NCI-H460 (cell line): ENCODE measurements at places on chromosomes 7 and 10.

- DNase-seq, result no peak
Measured at GRCh38 chr7:97506728-97507127, 225.2 kb upstream of the TAC1 start.

GRCh38 chr10:36789974-36790373, 335.4 kb upstream of the ANKRD30A start:
- DNase-seq, result no peak

- no peak for DNase-seq
Measured at GRCh38 chr10:48814933-48815332, 124.7 kb downstream of the LRRC18 start.

GRCh38 chr10:85012305-85012704, 683.9 kb downstream of the CCSER2 start:
- no peak for DNase-seq

DNA sequence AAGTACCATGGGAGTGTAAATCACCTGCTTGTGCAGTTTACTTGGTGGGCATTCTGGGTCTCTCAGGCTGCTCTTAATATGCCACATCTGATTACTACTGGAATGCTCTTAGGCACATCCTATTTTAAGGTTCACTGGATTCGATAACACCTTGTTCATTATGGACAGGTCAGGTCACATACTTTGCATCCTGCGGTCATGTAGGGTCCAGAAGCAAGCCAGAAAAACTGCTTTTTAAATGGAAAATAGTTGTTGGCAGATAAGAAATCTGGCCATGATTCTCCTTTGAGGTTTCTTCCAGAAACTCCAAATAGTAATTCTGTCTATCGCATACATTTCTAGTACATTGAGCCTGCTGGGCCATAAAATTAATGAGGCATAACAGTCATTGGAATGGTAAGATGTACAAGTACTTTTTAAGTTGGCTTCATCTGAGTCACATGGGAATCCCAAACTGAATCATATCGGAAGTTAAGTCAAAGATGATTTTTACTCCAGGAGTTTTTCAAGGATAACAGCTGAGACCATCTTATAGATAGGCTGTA, 371.9 kb downstream of the LRRTM3 start:
- DNase-seq, result no peak

DNA sequence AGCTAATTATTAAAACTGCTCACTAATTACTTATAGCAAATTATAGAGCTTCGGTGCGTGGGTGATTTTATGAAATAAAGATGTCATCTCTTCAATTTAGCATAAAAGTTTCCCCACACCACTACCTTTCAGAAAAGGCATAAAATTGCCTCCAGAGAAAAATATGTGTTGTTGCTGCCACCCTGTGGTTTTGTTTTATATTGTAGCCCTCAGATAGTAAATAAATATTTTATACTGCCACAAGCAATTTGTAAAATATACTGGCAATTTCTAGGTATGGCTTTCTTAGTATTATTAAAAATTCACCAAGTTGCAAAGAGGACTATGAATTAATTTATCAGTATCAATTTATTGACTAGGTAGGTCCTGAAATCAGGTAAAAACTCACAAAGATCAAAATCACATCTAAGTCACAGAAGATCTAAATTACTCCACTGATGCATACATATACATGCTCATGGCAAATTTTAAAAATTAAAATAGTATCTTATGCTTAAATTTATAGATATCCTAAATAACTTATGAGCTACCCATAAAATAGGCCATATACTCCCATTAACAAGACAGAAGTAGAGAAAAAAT, 26.5 kb downstream of the ASNS start:
- peak; percentile 35 for DNase-seq

DNA sequence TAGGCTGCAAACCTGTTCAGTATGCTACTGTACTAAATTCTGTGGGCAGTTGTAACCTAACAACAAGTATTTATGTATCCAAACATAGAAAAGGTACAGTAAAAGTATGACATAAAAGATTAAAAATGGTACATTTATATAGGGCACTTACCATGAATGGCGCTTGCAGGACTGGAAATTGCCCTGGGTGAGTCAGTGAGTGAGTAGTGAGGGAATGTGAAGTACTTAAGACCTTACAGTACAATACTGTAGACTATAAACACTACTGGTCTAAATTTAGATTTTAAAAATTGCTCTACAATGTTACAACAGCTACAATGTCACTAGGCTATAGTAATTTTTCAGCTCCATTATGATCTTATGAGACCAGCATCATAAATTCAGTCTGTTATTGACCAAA, 146.0 kb upstream of the GNAI1 start:
- DNase-seq, result no peak

DNA sequence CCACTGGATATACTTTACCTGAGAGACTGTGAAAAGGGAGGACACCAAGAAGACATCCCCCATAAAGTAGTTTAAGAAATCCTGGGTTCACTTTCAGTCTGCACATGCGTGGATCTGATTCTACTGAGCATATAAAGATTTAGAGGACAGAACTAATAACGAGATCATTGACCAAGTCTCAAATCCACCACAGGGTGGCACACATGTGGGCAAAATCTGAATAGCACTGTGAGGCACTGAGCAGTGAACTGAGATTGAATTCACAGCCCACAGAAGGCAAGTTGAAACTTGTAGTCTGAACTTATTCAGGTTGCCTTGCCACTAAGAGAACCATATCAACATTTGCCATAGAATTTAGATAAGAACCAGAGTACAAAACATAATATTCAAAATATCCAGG, 818.6 kb downstream of the GRID1 start:
- peak; percentile 29 for DNase-seq

GRCh38 chr7:114851406-114852061, 70.4 kb upstream of the MDFIC start:
- no peak for DNase-seq

DNA sequence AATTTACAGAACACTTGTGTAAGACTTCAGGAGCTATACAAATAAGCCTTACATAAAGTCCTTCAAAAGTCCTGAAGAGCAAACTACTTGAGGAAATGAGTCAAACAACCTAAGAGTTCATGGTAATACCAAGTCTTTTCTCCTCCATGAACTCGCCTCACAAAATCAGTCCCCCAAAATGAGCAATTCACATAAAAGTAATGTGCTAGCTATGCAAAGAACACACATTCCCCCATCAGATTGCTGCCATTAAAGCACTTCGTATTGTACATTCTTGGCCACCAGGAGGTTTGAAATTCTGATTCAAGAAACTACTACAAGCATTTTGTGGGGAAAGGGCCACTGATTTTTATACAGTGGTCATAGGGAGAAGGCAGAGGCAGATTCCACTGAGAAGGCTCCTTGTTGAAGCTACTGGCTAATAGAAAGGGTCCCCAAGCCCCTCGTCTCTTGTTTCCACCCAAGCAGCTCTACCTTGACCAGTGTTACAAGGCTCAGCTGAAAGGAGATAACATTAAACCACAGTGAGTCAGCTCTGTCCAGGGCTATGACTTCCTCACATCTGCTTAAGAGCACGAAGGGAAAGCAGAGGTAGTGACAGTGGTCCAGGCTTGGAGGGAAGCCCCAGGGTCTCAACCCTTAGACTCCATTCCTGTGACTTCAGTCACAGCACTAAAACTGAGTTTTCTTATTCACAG, 115.2 kb upstream of the CDK1 start:
- DNase-seq, result no peak

- DNase-seq, result no peak
Measured at GRCh38 chr10:90458054-90458453, 399.8 kb downstream of the HTR7 start.

DNA sequence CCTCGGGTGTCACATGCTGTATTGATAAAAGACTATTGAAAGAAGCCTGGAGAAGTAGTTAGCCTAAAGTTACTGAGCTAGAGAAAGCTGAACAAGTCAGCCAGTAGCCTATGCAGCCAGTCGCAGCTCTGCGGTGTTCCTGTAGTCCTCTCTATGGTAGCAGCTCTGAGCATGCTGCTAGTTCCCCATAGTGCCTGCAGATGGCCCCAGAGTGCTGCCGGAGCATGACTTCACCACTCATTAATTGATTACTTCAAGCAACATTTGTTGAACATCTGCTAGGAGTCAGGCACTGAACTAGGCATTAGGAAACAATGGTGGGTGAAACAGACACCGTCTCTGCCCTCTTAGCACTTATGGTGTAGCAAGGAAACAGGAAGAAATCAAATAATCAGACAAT, 422.7 kb downstream of the SORCS3 start:
- DNase-seq, result no peak

DNA sequence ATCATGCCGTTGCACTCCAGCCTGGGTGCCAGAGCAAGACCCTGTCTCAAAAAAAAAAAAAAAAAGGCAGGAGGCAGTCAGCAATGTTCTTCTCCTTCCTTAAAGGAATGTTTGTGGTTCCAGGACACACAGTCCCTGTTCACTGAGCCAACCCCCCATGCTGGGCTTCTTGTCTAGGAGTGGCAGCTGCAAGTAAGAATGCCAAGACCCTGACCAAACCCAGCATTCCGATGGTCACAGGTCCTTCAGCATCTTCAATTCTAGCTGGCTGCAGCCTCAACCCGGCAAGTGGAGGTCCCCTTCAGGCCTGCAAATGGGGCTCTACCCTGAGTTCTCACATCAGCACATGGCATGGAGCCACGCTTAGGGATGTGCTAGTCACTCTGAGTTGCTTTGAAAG, 38.2 kb upstream of the CUX1 start:
- no peak for DNase-seq

DNA sequence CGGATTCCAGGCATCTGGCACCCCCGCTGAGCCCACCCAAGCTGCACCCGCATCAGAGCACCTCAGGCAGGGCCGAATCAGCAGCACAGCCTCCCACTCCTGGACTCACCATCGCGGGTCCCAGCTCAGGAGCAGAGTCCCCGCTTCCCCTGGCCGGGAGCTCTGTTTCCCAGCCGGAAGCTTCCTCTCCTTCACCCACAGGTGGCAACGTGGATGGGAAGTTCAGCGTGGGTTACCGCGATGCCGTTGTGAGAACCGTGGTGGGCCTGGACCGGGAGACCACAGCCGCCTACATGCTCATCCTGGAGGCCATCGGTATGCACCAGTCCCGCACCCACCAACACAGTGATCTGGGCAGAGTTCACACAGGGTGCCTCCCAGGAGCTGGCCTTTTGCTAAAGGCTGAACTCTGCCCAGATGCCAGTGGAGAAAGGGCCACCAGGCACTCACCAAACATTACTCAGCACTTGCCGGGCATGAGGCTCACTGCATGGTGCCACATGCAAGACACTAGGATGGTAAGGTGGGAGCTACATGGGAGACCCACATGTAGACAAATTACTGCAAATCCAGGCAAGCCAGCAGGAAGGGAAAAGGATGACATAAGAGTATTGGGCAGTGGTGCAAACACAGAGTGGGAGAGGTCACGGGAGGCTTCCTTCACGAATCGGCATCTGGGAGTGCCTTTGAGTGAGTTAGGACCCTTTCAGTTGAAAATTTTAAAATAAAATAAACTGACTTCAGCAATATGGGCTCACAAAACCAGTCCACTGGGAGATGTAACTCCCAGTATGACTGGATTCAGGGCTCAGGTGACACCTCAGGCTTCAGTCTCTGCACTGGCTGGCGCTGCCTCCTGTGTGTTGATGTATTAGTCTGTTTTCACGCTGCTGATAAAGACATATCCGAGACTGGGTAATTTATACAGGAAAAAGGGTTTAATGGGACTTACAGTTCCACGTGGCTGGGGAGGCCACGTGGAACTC, 10.4 kb downstream of the C10orf105 start:
- no peak for DNase-seq

- no peak for DNase-seq
Measured at GRCh38 chr7:115844857-115845256, 185.7 kb downstream of the TFEC start.

- no peak for DNase-seq
Measured at GRCh38 chr10:114343623-114344505, 60.4 kb downstream of the AFAP1L2 start.

DNA sequence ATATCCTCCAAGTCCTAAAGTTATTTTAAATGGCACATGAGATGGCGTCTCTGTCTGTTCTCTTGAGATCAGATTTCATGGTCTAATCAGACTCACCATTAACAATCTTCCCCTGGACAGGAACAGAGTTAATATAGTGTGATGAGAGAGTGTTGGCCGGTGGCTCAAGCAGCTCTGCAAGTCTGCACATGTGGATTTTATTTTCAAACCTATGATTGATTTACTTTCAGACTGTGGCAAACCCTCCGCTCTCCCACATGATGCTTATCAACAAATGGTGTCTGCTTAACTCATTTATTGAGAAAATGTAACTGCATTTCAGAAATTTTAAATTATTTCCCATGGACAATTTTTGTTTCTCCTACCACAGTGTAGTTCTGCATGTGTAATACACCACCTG, 46.5 kb upstream of the HGF start:
- no peak for DNase-seq

GRCh38 chr10:35140126-35140525, 13.5 kb downstream of the CREM start:
- DNase-seq, result no peak

DNA sequence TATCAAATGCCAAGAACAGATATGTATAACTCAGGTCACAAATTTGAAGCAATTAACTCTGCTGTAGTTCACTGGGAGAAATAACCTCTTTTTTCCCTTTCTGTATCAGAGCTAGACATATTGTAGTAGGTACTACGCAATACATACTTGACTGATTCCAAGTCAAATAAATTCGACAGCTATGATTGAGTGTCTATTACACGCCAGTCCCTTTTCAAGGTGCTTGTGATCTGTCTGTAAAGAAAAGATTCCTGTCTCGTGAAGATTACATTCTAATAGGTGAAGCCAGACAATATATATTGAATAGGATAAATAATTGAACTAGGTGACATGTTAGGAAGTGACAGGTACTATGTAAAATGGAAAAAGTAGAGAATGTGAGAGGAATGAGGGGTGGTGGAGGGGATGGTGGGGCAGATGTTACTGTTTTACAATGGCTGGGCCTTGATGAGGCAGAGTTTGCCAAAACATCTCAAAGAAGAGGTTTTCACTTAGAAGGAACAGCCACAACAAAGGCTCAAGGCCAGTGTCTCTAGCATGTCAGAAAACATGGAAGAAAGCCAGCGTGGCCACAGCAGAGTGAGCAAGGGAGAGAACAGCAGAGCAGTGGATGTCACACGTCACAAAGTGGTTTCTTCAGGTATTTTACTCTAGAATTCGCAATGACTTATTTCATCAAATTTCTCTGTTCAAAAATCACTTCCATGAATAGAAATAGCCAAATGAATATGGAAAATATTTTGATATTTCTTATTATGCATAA, 282.6 kb upstream of the CACNA2D1 start:
- DNase-seq, result no peak

DNA sequence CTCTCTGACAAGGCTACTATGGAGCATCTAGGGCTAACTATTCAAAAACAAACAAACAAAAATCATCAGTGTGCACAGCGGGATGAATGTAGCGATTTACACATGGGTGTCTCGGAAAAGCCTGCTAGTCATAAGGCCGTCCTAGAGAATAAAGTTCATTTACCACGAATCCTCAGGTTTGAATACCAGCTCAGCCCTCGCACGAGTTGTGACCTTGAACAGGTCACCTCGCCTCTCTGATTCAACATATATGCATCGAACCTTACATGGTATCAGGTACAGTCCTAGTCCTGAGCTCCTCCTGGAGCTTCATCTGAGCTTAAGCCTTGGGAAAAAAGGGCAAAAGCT, 572 bp downstream of the ATP5MF start:
- DNase-seq, result no peak
